ENCODE measurements at places on chromosomes 1 and 21.

DNA sequence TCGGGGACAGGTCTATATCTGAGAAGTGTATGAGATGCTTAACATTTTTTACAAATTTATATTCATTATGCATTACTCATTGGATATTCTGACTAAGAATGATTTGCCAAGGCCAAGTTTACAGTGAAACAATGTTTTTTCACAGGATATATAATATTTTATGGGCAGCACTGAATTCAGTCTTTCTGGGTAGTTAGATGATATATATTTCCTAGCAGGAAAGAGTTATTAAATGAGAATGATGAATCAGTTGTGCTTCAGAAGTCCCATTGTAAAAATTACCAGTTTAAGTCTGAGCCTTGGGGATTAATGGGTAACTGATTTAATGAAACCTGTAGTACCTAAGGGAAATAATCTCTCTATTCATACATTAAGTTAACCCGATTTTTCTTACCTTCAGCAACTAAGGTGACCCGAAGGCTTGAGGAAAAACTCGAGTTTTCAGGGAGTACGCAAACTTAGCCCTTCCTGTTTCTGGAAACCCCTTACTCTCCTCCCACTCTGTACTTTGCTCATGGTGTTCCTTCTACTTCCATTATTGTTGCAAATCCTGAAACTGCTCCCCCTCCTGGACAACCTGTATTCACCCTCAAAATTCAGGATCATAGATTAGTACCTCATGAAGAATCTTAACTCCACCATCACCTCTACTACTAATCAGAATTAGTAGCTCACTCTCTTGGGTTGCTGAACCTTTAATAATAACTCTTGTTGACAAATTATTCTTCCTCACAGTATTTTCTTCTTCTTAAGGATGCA is 135.1 kb downstream of the AK5 start:
- DNase-seq: no peak

DNA sequence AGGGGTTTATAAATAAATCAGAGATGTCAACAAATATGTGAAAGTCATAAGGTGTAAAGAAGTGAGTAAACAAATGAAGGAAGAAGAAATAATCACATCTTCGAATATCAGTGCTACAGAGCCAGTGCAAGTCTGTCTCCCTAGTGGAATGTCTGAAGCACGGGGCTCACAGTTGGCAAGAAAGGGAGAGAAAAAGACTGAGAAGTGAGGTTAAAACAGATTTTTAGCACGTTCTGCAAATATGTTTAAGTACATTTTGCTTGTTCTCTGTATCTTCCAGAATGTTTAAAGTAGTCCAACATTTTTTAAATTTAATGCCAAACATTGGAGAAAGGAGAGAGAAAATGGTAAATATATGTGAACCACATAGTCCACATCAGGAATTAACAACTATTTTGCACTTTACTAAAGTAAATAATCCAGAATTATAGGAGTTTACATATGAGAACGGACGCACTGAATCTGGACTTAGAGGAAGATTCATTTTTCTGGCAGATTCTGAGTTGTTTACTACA is 682.4 kb downstream of the LTN1 start:
- DNase-seq: no peak

DNA sequence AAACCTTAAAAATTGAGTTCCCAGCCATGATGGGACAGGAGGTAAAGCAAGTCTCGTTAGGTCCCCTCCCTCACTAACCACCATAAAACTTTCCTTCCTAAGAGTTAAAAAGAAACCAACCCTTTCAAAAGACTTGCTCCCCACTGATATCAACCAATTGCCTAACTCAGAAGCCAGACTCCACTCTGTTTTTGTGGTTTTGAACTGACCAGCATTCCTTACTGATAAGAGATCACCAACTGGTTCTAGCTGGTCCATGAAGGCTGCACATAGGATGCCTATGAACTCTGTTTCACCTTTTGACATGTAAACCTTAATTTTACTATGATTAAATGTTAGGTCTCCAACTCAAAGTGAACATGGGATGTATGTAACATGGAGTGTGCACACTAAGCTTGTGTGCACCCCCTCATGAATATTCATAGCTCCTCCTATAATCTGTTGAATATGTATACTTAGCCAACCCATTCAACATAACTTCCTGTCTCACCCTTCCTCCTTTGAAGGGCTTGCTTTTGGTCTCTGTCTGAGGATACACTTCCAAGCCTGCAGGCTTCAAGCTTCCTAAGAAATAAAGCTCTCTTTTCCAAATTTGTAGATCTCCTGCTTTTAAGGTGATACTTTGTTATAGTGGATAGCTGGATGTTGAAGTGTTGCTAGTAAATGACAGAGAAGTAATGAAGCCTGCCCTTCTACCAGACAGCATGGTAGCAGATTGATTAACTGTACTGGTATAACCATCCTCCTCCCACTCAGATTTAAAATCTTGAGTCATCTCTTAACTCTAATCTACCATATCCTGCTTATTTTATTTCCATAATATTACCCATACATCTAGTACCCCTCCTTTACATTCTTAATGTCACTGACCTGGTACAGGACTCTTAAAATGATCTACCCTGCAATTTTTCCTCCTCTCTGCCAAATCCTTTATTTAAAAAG is 95.6 kb downstream of the ZNF644 start:
- DNase-seq: no peak

- no peak for DNase-seq
These were observed 737.6 kb downstream of the PLA2G4A start for GRCh38 chr1:187566354-187566753.

- DNase-seq: no peak
These were observed 11.9 kb upstream of the TMEM61 start for GRCh38 chr1:54968551-54968950.

DNA sequence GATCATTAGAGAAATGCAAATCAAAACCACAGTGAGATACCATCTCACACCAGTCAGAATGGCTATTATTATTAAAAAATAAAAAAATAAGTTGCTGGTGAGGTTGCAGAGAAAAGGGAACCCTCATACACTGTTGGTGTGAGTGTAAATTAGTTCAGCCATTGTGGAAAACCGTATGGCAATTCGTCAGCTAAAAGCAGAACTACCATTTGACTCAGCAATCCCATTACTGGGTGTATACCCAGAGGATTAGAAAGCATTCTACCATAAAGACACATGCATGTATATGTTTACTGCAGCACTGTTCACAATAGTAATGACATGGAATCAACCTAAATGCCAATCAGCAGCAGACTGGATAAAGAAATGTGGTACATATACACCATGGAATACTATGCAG is 42.2 kb downstream of the GIPC2 start:
- no peak for DNase-seq

- no peak for DNase-seq
These were observed 8.8 kb upstream of the COL16A1 start for GRCh38 chr1:31712630-31713029.

DNA sequence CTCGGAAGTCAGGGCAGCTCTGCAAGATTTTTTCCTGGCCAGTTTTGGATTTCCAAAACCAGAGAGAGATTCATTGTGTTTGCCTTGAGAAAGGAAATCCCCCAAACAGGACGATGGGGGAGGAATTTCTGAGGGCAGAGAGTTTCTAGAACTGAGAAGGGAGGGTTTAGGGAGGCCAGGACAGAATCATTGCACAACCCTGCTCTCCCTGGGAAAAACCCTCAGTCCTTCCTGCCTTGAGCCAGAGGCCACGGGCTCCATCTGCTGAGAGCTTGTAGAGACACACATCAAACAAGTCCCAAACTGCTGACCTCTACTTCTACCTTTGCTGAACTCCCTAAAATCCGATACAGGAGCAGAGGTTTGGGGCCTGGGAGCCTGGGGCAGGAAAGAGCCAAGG is 99.7 kb downstream of the NMNAT2 start:
- DNase-seq: no peak

DNA sequence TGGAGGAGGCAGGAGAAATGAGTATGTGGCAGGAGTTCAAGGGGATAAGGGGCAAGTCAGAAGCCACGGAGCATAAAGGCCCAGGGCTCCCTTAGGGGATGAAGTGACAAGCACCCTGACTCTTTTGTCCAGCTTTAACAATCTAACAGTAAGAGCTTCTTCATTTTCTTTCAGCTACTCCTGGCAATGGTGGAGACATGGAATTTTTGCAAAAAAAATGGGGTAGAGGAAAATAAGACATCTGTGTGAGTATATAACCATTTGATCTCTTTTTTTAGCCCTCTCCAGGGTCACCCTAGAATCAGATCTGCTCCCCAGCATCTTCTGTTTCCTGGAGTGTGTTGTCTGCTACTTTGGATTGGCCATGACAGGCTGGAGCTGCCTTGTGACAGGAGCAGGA is 47.1 kb downstream of the ZNF697 start:
- no peak for DNase-seq

DNA sequence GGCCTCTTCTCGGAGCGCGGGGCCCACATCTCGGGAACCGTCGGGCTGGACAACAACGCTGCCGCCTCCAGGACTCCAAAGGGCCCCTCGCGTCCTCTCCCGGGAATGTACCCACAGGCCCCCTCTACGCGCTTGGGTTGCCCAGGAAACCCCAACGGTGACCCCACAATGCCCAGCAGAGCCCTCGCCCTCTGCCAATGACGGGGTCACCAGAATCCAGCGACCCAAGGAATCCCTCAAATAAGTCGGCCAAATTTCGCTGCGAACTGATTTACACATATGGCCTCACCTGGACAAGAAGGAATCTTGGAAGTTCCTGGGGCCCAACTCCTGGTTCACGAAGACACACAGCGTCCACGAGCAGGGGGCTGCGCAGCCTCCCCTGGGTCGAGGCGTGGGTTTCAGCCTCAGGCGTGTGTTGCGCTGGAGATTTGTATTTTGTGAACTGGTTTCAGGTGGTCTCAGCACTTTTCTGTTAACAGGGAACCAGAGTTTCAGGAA is 78.1 kb downstream of the DESI2 start:
- DNase-seq: no peak

DNA sequence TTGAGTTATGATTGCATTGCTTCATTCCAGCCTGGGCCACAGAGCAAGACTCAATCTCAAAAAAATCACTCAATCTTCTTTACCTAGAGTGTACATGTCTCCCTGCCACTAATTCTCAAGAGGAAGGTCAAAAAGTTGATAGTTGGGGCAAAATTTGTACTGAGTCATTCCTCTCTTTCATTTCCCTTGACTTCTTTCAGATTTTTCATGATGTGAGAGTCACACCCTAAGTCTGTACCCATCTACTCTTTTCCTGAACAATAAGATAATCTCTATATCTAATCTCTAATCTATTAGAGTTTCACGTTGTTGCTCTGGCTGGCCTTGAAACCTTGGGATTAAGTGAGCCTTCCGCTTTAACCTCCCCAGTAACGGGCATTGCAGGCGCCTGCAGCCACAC is 1.1 kb upstream of the BRDT start:
- no peak for DNase-seq

GRCh38 chr1:45769261-45769932 is 18.9 kb upstream of the IPP start:
- DNase-seq: no peak

DNA sequence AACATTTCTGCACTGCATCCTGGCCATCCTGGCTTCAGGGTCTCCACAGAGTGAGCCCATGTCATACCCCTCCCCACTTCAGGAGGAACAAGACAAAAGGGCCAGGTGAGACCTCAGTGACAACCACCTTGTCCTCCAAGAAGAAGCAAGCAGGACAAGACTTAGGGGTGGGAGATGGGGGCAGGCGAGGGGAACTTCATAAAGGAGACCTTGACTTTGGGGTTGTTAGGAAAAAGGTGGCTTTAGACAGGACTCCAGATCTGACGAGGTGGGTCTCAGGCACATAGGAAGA is 24.0 kb upstream of the SLAMF9 start:
- DNase-seq: no peak

GRCh38 chr21:14684071-14684470 is 138.0 kb upstream of the SAMSN1 start:
- no peak for DNase-seq

- DNase-seq: no peak
These were observed 93.9 kb downstream of the NID1 start for GRCh38 chr1:235971020-235971419.

DNA sequence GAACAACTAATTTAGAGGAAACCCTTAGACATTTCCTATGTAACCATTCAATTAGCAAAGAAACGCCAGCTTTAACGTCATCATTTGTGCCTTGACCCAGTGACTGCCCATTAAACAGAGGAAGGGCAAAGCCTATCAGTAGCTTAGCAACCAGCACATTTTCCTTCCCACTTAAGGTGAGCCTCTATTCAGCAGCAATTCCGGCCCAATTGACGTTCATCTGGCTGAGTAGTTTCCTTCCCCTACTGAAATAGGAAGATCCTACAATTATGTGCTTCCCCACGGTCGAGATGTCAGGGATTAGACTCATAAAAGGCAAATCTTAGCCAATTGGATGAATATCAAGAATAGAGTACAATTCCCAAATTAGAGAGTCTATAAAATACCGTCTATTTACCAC is 482.1 kb upstream of the ADAMTS5 start:
- no peak for DNase-seq

- DNase-seq: no peak
These were observed 21.9 kb downstream of the RGS2 start for GRCh38 chr1:192830595-192831246.

DNA sequence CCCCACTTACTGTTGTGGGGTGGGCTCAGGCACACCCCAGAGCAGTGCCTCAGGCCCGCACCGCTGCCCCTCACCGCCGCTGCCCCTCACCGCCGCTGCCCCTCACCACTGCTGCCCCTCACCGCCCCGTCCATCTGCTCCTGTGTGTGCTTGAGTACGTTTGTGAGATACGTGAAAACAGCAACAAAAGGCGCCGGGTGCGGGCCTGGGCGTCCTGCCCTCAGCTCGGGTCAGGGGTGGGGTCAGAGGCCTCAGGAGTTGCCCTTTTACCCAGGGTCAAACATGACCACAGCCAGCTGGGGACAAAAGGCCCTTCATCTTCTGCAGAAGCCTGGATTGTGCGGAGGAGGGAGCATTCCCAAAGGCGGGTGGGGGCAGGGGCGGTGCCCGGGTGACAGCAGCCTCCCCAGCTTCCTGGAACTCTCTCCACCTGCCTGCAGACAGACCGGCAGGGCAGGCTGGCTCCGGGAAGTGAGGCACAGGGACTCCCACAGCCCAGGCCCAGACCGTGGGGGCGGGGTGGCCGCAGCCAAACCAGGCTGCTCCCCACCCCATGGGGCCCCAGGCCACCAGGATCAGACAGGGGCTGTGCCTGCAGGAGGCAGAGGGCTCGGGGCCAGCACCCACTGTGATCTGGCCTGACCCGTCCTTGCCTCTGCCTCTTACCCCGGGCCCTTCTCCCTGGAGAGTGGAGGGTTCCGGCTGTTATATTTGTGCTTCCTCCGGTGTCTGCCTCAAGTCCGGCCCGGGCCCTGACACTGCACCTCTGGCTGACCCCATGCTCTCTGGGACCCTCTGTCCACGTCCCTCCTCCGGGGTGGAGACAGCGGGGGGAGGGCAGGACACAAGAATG is 2.3 kb upstream of the VWA1 start:
- peak; percentile 79 for DNase-seq

GRCh38 chr21:26508903-26509302 is 64.2 kb downstream of the CYYR1 start:
- DNase-seq: no peak

DNA sequence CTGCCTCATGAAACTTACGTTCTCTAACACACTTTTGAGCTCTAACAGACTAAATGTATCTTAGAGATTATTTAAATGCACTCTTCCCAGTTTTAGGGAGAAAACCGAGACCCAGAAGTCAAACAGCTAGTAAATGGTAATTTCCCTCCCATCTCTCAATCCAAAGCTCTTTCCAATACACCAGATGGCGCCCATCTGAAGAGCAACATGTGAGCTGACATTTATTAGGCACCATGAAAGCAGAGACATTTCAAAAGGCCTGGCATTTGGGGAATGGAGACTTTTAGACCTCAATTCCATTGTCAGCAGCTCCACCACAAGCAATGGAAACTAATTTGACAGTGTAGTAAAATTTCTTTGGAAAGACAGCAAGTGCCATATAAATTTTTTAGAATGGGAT is 191.4 kb downstream of the DAB1 start:
- DNase-seq: no peak

GRCh38 chr21:20306836-20307235 is 691.4 kb upstream of the NCAM2 start:
- DNase-seq: no peak

Measured in RWPE2 (cell line).